ENCODE measurements at places on chromosomes 5 and 9.

GRCh38 chr5:53063176-53063575 is 46.4 kb downstream of the MOCS2 start:
- DNase-seq: no peak

GRCh38 chr9:69155341-69156030 is 18.6 kb upstream of the TJP2 start:
- no peak for DNase-seq

DNA sequence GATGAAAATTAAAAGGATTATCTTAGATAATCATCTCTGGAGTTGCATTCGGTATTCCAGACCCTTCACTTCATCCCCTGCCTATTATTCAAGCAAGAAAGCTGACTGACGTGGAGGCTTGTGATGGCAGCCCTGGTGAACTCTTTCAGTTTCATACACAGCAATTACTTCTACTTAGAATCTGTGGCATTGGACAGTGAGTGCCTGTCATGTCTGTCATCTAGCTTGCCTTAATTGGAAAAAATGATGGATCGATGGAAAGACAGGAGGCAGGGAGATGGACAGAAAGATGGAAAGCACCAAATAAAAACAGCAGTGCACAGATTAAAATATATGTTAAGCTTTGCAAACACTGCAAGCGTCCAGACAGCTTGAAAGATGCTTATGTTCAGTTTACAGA is 1371.0 kb upstream of the CDH6 start:
- DNase-seq: no peak

DNA sequence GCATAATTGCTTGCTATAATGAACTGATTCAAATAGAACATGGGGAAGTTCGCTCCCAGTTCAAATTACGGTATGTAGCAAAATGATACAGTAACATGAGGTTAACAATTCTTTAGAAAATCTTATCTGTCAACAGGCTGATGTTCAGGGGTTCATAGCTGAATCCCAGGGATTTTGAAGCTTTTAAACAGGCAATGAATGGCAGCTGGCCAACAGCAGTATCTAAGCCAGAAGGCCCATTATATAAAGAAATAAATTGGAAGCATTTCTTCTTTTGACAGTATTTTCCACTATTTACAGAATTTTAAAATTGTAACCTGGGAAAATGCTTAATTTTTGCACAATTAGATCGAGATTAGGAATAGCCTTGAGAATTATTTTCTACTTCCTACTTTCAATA is 126.8 kb downstream of the PDE8B start:
- DNase-seq: no peak

DNA sequence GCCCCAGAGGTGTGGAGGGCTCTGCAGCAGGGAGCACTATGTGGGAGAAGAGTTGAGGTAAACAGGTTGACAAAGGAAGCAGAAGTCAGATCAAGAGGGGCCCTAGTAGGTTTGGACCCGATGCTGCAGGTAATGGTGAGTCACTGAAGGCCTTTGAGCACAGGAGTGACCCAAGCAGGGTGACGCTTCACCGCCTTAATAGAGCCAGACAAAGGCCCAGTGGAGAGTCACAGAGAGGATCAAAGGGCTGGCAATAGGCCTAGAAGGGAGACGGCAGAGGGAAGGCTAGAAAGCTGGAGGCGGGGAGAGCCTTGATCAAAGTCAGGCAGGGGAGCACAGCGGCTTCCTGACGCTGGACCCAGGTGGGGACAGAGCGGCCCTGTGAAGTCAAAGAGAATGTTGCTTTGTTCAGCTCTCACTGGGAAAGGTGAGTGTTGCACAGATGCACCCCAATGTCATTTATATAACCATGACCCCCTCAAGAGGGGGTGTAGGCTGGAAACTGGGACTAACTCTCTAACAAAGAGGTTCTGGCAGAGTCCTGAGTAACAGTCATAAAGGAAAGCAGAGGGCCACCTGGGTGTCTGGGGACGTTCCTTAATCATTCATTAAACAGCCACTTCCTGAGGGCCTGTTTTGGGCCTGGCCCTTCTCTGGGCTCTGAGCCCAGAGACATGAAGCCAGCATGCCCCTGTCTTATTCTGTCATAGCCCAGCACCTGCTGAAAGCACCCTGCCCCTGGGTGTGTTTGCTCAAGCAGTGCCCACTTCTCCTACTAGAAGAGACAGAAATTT is 9.8 kb upstream of the CPLX2 start:
- no peak for DNase-seq

All from stimulated activated CD4-positive, alpha-beta T cell treated with anti-CD3 and anti-CD28 coated beads, TNF-alpha, amount 100 ng/mL, for 1 hour (primary cell).